Esophagus squamous epithelium (tissue), 5 donors: ENCODE measurements at places on chromosomes 6 and 20. TPM values are rescaled to one million over a fixed set of nuclear protein-coding genes. Genes with fewer than 3 reads are reported as not detected.

DNA sequence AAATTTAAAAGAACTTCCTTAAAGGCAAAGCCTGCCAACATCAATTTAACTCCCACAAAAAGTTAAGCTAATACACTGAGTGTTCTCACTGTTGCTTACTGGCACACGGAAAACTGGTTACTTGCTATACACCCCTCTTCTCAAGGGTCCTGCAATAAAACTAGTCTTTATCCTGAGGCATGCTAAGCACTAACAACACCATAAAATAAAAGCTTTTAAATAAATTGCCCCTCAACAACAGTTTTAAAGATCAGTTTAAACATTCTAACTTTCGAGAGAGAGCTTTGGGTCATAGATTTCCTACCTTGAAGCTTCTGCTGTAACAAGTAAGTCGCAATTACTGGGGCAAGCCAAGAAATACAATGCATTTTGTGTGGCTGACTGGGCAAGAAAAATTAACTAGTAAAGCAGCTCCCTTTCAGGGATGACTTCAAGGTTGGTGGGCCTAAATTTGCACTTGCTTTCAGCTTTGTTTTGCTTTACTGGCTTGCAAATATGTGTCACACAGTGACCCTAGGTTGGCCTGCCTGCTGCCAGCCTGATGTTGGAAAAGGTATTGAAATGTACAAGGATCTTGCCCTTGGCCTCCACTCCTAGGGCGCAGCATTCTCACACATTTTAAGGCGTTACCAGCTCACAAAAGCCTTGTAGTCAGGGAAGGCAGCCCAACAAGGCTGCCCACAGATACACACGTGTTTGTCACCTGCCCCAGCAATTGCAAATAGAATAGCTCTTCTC is 4.0 kb upstream of the HEY2 start:
- DNase-seq, result no peak

GRCh38 chr6:170096191-170096802 is 194.6 kb downstream of the DLL1 start:
- DNase-seq, result no peak

Gene NANP
- 4.8 TPM for total RNA-seq

- no peak for DNase-seq
Observed at GRCh38 chr6:134249759-134250602, 67.9 kb downstream of the SGK1 start.

Gene CCDC170
- 3.3 TPM for total RNA-seq

GRCh38 chr20:43909720-43910119 is 4.9 kb upstream of the TOX2 start:
- DNase-seq, result no peak

- no peak for DNase-seq
Observed at GRCh38 chr6:25083784-25084507, 148.2 kb upstream of the RIPOR2 start.

GRCh38 chr6:44833248-44833647 is 445.7 kb downstream of the CDC5L start:
- DNase-seq, result no peak
